Type B pancreatic cell (in vitro differentiated cells): ENCODE measurements at places on chromosomes 3 and 15.

DNA sequence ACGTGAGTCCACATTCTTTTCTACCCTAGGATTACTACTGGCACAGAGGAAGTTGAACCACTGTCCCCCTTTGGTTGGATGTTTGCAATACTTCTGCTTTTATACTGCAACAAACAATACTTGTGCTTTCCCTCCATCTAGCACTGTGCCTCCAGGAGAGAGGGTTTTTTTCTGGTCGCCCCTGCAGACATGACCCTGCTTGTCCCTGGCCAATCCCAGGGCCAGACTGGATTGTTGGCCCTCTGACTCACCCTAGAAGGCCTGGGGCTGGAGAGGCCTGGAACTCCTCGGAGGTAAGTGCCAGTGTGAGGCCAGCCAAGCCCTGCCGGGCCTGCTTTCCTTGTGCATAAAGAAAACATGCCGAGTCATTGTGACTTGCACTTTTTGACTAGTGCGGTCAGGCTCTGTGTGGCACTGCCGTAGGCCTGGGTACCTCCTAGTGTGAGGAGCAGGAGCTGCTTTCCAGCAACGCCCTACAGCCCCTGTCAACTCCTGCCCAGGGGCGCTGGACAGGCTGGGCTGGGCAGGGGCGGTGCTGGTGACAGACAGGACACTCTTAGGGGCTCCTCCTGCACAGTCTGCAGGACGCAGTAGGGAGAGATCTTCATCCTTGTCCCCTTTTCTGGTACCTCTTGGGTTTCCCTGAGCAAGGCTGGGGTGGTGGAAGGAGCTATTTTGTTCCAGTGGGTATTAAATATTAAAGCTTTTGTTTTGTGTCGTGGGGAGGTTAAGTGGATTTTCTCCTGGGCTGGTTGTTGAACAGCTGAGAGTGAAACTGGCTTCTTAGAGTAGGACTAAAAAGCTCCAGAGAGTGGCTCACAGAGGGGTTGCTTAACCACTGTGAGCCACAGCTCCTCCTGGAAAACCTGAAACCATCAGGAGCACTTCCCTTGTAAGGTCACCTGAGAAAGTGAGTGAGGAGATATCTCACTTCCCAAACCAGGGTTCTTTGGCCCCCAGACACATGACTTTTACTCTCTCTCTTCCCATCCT is 14.4 kb upstream of the TKT start:
- peak; percentile 78 for DNase-seq

GRCh38 chr3:61463191-61463590 is 98.2 kb upstream of the PTPRG start:
- no peak for DNase-seq

- DNase-seq: no peak
These were observed 5.0 kb upstream of the SKOR1 start for GRCh38 chr15:67820122-67820991.

DNA sequence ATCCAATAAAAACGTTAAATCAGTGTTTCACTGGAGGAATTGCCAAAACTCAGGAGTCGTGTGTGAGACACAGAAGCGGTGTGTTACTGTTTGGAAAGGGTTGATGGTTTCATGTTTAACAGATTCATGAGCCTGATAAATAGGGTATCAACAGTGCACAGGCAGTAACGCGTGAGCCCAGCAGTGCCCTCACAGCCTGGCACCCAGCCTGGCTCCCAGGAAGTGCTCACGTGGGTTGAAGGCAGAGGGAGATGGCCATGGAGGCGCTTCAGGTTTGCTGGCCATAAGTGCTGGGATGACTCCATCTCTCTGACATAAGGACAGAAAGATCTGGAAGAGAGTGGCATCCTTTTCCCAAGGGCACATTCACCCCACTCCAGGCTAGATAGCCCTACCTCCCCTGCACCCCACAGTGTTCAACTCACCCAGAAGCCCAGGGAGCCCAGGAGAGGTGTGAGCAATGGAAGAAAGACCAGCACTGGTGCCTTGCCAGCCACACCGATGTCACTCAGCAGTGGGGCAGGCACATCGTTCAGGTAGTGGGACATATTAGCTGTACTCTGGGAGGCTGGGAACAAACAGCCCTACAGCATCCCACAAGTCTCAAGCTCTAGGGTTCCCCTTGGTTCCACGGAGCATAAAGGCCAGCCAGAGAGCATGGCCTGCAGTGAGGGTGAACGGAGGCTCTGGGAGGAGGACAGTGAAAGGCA is 164.3 kb downstream of the LRRK1 start:
- DNase-seq: no peak

DNA sequence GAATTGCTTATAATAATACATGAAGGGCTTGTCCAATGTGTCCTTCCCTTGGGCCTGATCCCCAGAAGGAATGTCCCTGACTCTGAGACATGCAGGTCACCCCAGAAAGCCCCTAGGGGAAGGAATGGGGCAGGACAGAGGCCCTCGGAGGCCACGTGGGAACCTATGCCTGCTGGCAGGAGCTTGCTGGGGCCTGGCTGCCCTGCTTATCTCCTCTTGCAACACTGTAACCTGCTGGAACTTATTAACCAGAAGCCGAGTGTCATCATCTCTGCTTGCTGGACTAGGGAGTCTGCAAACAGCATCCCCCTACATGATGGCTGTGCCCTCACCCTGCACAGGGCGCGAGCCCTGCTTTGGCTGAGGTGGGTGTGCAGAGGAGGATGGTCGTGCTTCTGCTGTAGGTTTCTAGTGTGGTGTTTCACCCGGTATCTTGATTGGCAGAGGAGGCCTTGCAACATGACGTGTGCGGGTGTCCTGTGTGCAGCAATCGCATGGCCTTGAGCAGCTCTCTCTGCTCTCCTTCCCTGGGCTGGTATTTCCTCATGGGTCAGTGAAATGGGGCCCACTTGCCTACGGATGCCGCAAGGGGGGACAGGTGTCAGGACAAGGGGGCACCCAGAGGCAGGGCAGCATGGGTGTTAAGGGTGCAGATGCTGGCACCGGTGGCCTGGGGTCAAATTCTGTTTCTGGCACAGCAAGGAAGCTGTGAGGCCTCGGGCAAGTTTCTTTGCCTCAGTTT is 5.0 kb downstream of the CHST13 start:
- no peak for DNase-seq

GRCh38 chr3:55333923-55334322 is 153.2 kb downstream of the WNT5A start:
- no peak for DNase-seq

DNA sequence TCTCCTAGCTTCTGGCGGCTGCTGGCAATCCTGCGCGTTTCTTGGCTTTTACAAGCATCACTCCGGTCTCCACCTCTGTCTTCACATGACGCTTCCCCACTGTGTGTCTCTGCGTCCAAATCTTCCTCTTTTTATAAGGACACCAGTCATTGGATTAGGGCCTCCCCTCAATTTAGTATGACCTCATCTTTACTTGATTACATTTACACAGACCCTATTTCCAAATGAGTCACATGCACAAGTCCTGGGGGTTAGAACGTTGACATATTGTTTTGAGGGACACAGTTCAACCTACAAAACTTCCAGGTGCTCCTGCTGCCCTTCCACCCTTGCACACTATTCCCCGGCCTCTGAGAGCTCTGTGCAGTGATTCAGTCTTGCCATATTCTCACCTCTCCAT is 215.3 kb downstream of the OPA1 start:
- no peak for DNase-seq

- no peak for DNase-seq
These were observed 146.1 kb downstream of the SNRK start for GRCh38 chr3:43432462-43432861.

- no peak for DNase-seq
These were observed 180.7 kb upstream of the TTC14 start for GRCh38 chr3:180421221-180421620.

GRCh38 chr15:66565141-66565641 is 607 bp downstream of the LCTL start:
- no peak for DNase-seq

- DNase-seq: no peak
These were observed 8.4 kb upstream of the HRH1 start for GRCh38 chr3:11145888-11146287.

- no peak for DNase-seq
These were observed 100.3 kb upstream of the TPRG1 start for GRCh38 chr3:189071446-189071845.

- DNase-seq: no peak
These were observed 249.7 kb downstream of the KCNMB2 start for GRCh38 chr3:178785961-178786360.

GRCh38 chr3:76310089-76310488 is 524.7 kb upstream of the ZNF717 start:
- no peak for DNase-seq

- DNase-seq: no peak
These were observed 436.4 kb downstream of the SHQ1 start for GRCh38 chr3:72411843-72412242.

- no peak for DNase-seq
These were observed 19.2 kb downstream of the PLD1 start for GRCh38 chr3:171790898-171791691.

DNA sequence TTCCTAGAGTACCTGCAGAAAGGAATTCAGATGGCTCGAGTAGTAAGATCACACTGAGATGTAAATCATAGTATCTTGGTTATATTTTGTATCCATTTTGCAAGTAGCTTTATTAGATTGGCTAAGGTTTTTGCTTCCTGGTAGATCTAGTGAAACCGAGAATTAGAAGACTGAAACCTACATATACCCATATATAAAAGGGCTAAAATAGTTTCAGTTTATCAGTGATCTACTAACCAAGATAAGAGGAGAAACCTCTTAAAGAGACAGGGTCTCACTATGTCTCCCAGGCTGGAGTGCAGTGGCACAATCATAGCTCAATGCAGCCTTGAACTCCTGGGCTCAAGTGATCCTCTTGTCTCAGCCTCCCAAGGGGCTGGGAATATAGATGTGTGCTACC is 135.3 kb downstream of the PCCB start:
- DNase-seq: no peak

- no peak for DNase-seq
These were observed 13.6 kb downstream of the SATB1 start for GRCh38 chr3:18411541-18411940.
